ENCODE measurements at places on chromosomes 4 and X.

DNA sequence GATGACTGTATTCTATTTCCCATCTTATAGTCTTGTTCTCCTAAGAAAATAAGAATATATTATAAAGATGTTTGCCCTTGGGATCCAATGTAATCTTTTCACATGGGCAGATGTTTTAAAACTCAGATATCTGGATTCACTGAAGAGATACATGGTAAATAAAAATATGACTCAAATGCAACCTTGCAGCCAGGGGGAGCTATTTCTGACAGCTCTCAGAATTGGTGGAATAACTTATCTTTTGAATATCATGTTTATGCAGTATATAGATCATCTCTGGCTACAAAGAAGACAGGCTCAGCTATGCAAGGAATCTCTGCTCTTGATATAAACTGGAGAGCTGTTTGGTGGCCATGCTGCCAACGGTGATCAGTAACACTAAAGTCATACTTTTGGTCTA is 274.7 kb downstream of the GLUD2 start:
- no peak for DNase-seq

- no peak for DNase-seq
These were observed 25.0 kb upstream of the TRPC5OS start for GRCh38 chrX:111850975-111851374.

DNA sequence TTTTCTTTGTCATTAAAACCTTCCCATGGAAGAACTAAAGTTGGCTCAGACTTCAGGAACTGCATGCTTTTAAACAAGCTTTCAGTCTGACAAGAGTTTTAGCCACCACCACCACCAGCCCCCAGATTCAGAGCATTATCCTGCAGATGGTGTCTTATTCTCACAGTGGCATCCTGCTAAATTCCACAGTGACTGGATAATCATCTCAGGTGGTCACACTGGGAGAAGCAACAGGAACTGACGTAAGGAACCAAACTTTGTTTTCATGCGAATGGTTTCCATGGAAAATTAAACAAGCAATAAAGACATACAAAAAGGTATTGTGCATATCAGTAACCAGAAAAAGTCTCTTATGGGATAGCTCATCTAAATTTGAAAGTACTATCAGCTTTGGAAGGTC is 370.7 kb downstream of the FBXW7 start:
- no peak for DNase-seq

- no peak for DNase-seq
These were observed 112.0 kb downstream of the AFF2 start for GRCh38 chrX:148612431-148612830.

DNA sequence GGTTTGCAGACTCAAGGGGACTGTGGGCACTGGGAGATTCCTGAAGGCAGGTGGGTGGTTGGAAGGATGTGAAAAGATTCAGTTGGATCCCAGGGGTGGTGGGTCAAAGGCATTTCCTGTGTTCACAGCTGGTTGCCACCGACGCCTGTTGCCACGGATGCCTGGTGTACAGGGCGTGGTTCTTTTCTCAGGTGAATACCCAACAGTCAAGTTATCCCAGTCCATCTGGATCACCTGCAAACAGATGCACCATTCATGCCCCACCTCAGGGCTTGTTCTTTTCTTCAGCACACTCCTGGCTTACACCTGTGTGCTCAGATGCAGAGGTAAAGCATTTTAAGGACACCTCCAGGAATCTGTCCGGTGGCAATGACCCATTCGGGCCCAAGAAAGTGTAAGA is 55.8 kb upstream of the SHOX start:
- DNase-seq: no peak

DNA sequence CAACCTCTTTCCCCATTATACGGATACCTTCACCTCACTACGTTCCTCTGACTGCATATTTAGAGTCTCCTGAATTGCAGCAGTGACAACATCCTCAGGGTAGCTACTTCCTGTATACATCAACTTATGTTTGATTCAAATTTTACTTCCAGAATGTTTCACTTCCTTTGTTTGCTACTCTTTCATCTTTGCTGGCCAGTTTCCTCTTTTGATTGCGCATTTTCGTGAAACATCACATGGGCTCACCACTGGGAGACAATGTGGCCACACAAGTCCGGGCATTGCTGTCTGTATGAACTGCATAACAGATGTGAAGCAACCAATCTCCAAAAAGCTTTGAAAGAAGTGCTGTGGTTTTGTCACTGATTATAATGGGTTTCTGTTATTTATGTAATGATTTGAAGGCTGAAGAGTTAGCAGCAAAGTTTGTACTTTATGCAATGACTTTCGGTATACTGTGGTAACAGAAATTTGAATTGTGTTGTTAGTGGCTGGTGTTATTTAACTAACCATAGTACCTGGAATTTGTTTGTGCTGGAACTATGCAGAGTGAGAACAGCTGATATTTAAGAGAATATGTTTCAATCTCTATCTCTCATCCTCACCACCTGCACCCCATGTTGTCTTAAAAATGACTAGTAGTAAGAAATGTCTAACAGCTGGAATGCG is 7.4 kb downstream of the SNCA start:
- no peak for DNase-seq

- DNase-seq: no peak
These were observed 35.3 kb downstream of the RBPJ start for GRCh38 chr4:26356081-26356501.

GRCh38 chr4:90946945-90947344 is 819.8 kb downstream of the CCSER1 start:
- DNase-seq: no peak

GRCh38 chrX:154136627-154137161 is 7.3 kb upstream of the OPN1LW start:
- DNase-seq: peak; percentile 35

- DNase-seq: no peak
These were observed 54.8 kb downstream of the DHX15 start for GRCh38 chr4:24529555-24529954.

- DNase-seq: no peak
These were observed at the start of gene HSPA4L for GRCh38 chr4:127782275-127783025. HSPA4L (plus strand) TSS chr4:127782322; CDS start chr4:127782551, 229 bp downstream.

DNA sequence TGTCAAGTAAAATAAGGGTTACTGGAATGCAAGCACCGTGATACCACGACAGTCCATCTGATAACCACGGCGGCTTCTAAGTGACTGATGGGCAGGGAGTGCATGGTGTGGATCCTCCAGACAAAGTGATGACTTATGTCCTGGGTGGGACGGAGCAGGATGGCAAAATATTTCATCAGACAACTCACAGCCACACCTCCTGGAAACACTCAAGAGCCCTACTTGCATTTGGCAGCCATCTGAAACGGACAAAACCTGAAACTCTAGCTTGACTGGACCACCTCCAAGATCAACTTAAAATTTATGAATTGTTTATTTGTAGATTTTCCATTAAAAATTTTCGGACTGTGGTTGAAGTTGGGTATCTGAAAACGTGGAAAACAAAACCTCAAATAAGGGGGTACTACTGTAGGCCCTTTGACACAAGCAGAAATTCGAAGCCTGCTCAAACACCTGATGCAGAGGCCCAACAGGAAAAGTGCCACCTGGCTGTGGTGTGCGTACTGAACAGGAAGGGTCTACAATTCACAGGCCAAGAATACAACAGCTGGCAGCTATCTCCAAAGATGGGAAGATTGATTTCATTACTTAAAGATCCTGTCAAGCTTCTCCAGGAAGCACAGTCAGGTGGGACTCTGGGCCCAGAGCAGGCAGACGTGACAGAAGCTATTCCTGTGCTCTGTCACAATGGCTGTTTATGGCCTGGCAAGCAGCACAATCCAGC is 26.0 kb downstream of the LRIT3 start:
- DNase-seq: no peak

DNA sequence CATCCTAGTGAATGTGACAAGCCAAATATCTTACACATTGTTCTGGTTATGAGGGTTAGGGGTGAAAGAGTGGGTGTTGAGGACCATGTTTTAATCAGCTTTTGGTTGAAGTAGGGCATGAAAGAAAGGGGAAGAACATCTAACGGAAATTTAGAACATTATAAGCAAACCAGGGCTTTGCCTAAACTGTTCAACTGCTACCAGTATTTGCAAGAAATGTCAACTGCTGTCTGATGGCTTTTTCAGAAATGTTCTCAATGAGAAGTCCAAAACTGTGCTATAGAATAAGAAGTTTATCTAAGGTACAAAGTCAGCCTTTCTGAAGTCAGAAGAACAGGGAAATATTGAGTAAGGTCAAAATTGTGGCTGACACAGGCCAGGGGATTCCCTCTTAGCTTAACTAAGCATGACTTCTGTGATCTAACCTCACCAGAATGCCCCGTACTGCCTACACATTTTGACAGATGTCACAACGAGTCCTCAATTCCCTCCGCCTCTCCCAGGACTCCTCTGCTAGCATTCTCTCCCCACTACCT is 67.1 kb downstream of the DTHD1 start:
- no peak for DNase-seq

- DNase-seq: no peak
These were observed 276.3 kb downstream of the DCTD start for GRCh38 chr4:182640932-182641331.

DNA sequence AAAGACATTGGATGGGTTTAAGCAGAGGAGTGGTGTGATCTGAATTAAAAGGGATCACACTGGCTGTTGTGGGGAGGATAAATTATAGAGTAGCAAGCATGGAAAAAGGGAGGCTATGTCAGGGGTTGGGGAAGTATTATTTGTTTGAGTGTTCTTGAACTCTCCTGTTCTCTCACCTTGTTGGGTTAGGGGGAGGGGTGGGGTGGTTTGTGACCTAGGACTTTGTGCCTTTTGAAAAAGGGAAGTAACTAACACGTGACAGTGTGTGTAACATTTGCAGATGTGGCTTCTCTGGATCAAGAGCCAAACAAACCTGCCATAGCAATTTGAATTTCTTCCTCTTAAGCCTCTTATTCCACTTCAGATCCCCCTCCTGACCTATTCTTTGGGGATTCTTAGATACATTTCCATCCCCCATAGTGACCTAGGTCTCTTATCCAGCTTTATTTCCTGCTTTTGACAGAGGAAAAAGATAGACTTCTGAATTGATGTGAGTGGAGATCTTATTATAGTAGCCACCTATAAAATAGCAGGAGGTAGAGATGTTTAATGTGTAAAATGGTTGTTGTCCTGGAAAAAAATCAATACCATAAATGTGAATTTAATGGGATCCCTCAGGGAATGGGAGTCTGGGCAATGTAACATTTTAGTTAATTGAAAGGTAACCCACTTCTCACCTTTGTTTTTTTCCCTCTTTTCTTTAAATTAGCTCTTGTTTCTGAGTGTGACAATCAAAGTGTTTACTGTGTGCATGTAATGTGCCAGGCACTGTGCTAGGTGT is 120.4 kb downstream of the CT47B1 start:
- no peak for DNase-seq

DNA sequence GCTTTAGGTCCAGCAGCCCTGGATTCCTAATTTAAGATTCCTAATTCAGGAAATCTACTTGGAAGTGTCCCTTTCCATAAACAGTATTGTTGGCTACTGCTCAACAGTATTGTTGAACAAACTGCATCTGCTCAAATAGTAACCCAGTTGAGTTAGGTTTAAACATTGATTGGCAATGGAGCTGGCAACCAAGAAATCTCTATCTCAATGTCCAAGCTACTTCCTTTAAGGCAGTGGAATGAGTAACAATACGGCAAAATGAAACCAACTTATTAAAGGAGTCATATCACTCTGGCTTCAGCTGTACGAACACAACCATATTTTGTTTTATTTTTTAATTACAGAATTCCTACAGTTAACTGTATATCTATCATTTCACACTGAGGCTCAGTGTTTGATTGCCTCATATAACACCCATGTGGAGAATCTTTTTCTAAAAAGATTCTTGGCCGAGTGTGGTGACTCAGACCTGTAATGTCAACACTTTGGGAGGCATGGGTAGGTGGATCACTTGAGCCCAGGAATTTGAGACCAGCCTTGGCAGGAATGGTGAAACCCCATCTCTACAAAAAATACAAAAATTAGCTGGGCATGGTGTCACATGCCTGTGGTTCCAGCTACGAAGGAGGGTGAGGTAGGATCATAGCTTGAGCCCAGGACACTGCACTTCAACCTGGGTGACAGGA is 71.7 kb upstream of the IL13RA1 start:
- no peak for DNase-seq

- DNase-seq: no peak
These were observed 23.8 kb upstream of the CD38 start for GRCh38 chr4:15754323-15754722.

DNA sequence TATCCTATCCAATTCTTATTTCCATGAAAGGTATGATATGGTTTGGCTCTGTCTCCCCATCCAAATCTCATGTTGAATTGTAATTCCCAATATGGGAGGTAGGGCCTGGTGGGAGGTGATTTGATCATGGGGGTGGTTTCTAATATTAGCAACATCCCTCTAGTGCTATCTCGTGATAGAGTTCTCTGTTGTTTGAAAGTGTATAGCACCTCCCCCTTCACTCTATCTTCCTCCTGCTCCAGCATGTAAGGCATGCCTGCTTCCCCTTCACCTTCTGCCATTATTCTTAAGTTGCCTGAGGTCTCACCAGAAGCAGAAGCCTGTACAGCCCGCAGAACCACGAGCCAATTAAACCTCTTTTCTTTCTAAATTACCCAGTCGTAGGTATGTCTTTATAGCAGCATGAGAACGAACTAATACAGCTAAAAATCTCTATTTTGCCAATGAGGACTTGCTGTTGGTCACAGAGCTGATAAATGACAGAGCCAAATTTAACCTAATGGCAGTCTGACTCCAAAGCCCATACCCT is 247.2 kb downstream of the HNRNPD start:
- no peak for DNase-seq

- no peak for DNase-seq
These were observed 620.0 kb downstream of the ANKRD50 start for GRCh38 chr4:124092541-124092984.

DNA sequence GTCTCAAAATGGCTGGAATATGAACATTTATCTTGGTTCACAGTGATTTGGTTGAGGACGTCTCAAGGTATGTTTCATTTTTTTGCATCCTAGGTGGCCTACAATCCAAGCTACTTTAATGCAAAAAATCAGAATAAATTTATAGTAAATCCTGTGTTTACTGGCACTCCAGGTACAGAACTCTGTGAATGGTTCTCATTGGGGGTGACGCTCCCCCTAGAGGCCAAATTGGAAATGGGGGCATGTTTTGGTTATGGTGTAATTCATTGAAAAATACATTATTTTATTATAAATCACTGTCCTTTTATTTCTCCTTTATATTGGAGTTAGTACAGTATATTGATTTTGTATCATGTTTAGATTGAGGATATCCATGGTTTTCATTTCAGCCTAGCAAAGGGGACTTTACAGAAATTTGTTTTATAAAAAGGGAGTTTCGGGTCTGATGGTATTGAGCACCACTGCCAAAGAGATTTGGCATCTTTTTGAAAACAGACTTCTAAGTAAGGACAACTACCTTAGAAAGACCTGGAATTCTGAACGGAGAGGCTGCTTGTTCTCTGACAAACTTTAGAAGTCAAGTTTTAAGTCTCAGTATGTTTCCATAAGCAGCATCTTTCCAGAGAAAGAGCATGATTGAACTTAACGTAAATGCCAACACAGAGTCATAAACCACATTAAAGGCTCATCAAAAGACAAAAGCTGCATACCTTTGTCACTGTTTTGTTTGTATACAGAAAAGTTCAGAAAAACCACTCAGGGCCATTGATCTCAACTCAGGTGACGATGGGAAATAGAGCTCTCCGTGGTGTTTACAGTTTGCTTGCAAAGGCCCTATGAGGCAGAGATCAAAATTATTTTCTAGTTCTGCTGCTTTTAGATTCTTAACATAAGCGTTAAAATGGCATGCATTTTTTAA is 19.4 kb downstream of the MTM1 start:
- DNase-seq: peak; percentile 27

Measured in stimulated activated CD4-positive, alpha-beta T cell treated with anti-CD3 and anti-CD28 coated beads, Interleukin-1b, Interleukin-23, amount 100 ng/mL, for 1 hour (primary cell).